GM13976 (cell line): ENCODE measurements at places on chromosomes 16 and 17.
A peak's percentile ranks its signal among the peaks of the same experiment; 100 is the strongest.

DNA sequence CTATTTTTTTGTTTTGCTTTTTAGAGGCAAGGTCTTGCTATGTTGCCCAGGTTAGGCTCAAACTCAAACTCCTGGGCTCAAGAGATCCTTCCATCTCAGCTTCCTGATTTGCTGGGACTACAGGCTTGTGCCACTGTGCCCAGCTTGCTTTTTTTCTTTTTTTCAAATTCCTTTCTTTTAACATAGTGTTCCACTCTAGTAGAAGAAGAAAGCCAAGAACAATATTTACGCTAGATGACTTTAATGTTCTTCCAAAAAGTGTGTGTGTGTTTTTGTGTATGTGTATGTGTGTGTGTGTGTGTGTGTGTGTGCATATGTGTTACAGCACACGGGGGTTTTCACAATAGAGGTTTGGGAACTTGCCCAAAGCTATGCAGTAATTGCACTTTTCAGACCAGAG lies 10.7 kb upstream of the UMOD start:
- DNase-seq: no peak

GRCh38 chr17:29007860-29008455 lies 2.1 kb upstream of the SEZ6 start:
- DNase-seq: no peak

DNA sequence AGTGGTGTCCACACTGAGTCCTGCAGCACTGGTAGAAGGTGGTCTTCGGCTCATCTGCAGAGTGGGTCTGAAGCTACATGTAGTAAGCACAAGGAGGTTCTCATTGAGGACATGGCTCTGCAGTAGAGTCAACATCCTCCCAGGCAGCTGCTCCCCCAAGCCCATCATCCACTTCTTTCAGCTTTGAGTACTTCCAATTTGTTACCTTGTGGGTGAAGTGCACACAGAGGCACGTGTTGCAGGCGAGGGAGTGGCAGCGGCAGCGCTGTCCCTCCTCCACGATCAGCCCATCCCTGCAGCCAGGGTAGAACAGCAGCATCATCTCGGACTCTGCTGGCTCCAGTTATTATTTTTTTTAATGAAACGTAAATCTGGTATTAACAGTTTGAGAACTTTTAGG lies 1.8 kb upstream of the SSTR2 start:
- no peak for DNase-seq

DNA sequence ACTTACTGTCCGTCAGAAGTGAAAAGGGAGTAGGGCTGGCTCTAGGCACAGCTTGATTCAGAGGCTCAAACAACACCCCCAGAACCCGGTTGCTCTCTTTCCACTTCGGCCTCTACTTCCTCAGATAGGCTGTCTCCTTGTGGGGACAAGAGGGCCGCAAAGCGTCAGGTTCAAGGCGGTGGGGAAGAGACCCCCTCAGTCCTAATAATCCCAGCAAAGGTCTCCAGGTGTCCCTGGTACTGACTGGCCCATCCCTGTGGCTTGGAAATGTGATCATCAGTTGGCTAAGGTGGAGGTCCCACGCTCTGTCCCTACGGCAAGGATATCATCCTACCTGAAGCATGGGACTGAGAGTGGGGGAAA lies 26.0 kb downstream of the NGFR start:
- DNase-seq: no peak

- DNase-seq: peak; percentile 29
Observed at GRCh38 chr16:54284931-54285413, 1.6 kb downstream of the IRX3 start.
